Glomerular endothelial cell (primary cell): ENCODE measurements at places on chromosomes 12 and 14. TPM values are rescaled to one million over a fixed set of nuclear protein-coding genes. Genes with fewer than 3 reads are reported as not detected.

The LMO3 gene
- not detected in 2 replicates for total RNA-seq

The ACTN1 gene
- 595 and 671 TPM in 2 replicates for total RNA-seq

The TEX52 gene
- total RNA-seq, result not detected in 2 replicates

DNA sequence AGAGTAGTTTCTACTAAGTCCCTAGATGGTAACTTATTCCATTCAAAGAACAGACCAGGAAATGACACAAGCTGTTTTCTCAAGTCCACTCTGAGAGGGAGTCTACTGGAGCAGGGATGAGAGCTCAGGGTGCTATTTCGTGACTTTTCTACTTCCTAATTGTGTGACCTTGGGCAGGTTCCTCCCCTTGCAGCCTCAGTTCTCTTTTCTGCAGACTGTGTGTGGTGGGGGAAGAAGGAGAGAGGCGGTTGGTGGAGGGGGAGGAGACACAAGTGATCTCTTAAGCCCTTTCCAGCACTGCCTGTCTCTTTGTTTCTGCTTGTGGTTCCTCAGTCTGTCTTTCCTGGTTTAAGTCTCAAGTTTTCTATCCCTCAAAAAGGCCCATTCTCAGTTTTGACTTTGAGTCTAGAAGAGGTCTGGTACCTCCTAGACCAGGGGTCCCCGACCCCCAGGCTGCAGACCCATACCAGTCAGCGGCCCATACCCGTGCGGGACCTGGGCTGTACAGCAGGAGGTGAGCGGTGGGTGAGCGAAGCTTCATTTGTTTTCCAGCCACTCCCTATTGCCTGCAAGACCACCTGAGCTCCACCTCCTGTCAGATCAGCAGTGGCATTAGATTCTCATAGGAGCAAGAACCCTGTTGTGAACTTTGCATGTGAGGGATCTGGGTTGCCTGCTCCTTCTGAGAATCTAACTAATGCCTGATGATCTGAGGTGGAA, 10.7 kb downstream of the FGF6 start:
- DNase-seq, result no peak

DNA sequence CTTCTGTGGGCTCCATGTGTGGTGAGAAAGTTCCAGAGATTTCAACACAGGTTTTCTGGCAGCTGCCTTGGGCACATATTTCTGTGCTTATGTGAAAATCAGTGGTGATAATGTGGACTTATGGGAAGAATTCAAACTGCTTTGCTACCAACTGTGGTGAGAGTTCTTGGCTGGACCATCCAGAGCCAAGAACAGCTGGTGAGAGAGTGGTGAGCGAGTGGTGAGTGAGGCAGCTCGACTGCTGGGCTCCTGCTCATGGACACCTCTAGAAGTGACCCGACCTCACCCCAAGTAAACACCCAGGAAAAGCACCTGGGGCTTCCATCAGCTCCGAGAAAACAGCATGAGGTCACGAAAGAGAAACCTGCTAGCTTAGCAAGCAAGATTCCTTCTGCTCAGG, 106.4 kb downstream of the PIWIL1 start:
- DNase-seq, result no peak

DNA sequence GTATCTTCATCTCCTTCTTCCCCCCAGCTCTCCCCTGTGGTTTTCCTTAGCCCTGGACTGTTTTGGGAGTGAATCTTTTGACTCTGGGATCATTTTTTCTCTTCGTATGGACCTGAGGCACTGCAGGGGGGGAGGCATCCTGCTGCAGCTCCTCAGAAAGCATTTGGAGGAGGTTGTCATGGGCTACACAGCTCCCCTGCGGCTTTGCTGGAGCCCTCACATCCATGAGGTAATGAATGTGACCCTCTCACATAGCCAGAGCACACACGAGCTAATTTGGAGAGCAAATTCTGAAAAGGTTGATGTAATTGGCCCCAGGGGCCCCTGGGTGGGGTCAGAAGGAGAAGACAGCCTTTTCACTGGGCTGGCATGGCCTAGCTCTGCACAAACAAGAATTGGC, 110.9 kb downstream of the PAH start:
- no peak for DNase-seq

DNA sequence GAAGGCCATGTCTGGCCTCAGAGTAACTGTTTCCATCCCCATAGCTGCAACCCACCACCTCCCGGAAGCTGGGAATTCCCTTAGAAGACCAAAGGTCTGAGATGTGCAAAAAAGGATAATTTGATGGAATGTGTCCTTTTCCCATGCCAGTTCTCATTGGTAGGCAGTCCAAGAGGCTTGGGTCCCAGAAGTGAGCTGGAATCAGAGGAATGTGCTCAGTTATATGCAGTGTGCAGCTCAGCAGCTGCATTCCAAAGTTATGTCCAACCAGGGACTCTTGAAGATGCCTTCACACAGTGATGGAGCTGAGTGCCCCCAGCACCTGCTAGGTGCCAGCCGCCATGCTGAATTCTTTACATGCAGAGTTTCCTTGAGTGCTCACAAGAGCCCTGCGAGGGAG, 583.9 kb upstream of the TBX3 start:
- DNase-seq, result no peak
